ENCODE measurements at places on chromosomes 3 and 15. TPM values are rescaled to one million over a fixed set of nuclear protein-coding genes. Genes with fewer than 3 reads are reported as not detected.
A peak's percentile ranks its signal among the peaks of the same experiment; 100 is the strongest.

GRCh38 chr3:149678351-149678950 lies 20.6 kb upstream of the WWTR1 start:
- DNase-seq, result no peak

DNA sequence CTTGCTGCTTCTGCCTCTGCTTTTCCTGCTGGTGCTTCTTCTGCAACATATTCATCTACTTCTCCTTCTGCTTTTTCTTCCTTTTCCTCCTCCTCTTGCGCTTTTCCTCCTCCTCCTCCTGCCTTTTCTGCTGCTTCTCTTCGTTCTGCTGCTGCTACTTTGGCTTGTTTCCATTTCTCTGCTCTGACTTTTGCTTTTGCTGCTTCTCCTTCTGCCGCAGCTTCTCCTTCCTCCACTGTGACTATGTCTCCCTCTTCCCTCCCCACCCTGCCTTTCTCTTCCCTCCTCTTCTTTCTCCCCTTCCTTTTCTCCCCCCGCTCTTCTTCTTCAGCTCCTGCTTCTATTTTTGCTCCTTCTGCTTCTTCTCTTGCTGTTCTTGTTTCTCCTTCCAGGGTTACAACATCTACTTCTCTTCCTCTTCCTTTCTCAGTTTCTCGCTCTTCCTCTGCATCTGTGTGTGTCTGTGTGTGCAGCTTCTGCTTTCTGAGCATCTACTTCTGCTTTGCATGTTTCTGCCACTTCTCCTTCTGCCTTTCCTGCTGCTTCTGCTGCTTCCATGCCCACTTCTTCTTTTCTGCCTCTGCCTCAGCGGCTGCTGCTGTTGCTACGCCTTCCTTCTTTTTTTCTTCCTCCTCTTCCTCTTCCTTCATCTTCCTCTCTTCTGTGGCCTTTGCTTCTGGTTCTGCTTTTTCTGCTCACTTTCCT lies 51.4 kb downstream of the FAM43A start:
- DNase-seq, result peak; percentile 92

GRCh38 chr3:138125548-138126221 lies 6.5 kb downstream of the A4GNT start:
- DNase-seq, result peak; percentile 62

Gene IL16
- 71.5 TPM for polyA plus RNA-seq

Measured in CD14-positive monocyte (primary cell).